ENCODE measurements at places on chromosomes 12 and 14. TPM values are rescaled to one million over a fixed set of nuclear protein-coding genes. Genes with fewer than 3 reads are reported as not detected.

TMEM132C gene
- total RNA-seq = not detected

DNA sequence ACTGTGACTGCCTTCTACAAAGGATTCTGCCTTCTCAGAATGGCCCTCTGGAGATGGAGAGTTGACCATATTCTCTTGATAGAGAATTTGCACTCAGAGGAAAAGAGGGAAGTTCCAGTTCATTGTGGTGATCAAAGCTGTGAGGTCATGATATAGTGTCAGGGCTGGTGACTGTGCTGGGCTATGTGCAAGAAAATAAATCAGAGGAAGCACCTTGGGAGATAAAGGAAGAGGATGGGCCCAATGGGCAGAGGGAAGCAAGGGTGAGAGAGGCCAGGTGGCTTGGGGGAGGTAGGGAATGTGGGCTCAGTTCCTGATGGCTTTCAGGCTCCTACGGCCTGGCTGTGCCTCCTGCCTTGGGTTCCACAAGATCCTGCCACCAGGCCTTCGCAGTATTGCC is 145.8 kb downstream of the SLC8A3 start:
- DNase-seq = no peak

DNA sequence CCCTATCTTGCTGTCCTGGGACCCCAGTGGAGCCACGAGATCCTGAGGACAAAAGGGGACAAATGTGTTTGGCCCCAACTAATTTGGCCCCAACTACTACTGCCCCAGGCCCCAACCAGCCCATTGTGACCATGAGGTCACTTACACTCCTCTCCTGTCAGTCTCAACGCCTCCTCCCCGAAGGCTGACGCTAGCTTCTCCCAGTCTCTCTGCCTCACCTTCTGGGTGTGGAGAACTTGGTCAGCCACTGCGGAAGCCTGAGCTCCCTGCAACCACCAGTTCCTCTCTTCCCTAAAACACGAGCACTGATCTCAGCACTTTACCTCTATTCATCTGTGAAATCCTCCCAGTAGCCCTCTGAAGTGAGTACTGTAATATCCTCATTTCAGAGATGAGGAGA is 13.3 kb downstream of the FAM181A start:
- DNase-seq = no peak

DNA sequence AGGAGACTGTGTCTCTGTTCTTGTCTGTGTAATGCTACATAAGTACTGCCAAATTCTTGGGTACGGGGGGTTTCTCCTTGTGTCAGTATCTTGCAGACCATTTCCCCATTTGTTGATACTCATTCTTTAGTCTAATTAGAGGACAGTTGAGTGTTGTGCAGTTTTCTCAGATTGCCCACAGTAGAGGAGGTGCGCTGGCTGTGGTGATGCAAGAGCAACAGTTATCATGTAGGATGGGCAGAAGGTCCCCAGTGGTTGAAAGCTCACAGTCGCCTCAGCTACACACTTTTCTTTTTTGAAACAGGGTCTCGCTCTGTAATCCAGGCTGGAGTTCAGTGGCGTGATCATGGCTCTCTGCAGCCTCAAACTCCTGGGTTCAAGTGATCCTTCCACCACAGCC is 37.8 kb upstream of the ATP2A2 start:
- no peak for DNase-seq

DNA sequence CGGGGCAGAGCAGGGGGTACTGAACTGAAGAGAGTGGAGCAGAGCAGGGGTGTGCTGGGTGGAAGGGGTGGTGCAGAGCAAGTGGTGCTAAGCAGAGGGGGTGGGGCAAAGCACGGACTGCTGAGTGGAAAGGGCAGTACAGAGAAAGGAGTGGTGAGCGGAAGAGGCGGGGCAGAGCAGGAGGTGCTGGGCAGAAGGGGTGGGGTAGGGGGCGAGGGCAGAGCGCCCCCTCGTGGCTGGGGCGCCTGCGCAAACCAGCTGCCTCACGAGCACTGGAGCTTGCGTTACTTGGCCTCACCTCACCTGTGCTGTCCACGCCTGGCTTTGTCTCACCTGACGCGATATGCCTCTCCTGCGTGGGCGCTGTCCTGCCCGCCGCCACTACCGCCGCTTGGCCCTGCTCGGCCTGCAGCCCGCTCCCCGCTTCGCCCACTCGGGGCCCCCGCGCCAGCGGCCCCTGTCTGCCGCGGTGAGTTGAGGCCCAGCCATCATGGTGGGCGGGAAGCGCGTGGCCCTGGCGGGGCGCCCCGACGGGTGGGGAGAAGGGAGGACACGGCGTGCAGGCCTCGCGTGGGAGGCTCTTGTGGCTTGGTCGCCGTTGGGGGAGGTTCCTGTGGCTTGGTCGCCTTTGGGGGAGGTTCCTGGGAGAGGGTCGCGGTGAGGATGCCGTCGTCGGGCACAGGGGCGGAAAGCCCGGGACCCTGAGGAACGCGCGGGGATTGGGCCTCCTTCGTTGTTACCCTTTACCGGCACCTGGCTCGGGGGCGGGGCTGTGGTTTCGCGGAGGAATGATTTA is at the start of gene COX8C:
TSS of gene COX8C (plus strand) at position 257 of the 796 bp plus-strand sequence. CDS start at position 344, 87 bp downstream.
- no peak for DNase-seq
